Activated CD8-positive, alpha-beta memory T cell treated with anti-CD3 and anti-CD28 coated beads, Interleukin-2, amount 10 ng/mL, durations not matched to agents 7 days and 5 days (primary cell): ENCODE measurements at places on chromosomes 4 and X. TPM values are rescaled to one million over a fixed set of nuclear protein-coding genes. Genes with fewer than 3 reads are reported as not detected.

The MAGEA4 gene
- not detected for total RNA-seq

The EMCN gene
- not detected for total RNA-seq

The ARX gene
- total RNA-seq: not detected

The ADGRG2 gene
- not detected for total RNA-seq

The MAGEB17 gene
- total RNA-seq: not detected

The ERAS gene
- not detected for total RNA-seq

The TMEM156 gene
- total RNA-seq: 18.5 TPM
